ENCODE measurements at places on chromosomes 13 and 19.
A peak's percentile ranks its signal among the peaks of the same experiment; 100 is the strongest.

GRCh38 chr13:80336776-80337287, 4.1 kb downstream of the SPRY2 start:
- no peak for DNase-seq

DNA sequence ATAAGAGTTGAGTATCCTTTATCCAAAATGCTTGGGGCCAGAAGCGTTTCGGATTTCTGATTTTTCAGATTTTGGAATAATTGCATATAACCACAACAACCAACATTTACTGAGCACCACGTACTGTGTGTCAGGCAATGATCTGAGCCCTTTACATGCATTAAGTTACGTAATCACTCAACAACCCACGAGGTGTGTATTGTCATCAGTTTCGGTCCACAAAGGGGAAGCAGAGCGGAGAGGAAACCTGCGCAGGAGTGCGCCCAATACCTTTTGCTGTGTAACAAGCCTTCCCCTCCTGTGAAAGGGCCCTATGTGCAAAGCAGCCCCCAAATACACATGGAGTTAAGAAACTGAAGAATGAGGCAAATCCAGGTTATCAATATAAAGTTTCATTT, 20.7 kb upstream of the NLRP12 start:
- no peak for DNase-seq

GRCh38 chr13:106373989-106374572, 161.4 kb downstream of the EFNB2 start:
- no peak for DNase-seq

GRCh38 chr19:12656899-12657571, 9.5 kb downstream of the MAN2B1 start:
- DNase-seq, result no peak

DNA sequence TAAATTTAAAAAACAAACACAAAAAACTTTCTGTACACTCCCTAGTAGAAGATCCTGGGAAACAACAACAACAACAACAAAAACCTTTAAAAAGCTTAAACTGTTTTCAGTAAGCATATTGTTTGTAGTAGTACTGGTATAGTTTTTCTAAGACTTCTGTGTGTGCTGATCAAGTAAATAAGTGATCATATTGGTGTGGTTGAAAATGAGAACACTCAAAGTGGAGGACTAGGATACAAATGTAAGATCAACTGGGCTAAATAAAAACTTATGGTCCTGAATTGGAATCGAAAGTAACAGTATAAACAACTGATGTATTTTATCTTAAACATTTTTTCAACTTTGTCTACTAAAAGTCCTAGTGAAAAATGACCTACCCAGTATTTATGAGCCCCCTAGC, 135.5 kb downstream of the FOXO1 start:
- DNase-seq, result no peak

- peak; percentile 42 for DNase-seq
Observed at GRCh38 chr19:12639901-12640613, 26.5 kb downstream of the MAN2B1 start.

DNA sequence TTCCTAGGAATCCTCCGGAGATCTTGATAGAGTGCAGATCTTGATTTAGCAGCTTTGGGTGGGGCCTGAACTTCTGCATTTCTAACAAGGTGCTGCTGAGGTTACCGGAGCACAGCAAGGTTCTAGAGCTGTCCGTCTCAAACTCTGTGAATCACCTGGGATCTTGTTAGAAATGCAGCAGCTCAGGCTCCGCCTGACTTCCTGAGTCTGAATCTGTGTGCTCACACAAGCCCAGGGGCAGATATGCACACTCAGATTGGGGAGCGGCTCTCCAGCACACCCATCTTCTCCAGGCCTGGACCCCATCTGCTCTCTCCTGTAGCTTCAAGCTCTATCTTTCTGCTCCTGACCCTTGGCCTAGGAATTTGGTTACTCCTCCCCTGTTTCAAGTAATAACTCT, 3.5 kb upstream of the TEX26 start:
- DNase-seq, result no peak

- no peak for DNase-seq
Observed at GRCh38 chr13:74479124-74479523, 344.9 kb upstream of the KLF12 start.

DNA sequence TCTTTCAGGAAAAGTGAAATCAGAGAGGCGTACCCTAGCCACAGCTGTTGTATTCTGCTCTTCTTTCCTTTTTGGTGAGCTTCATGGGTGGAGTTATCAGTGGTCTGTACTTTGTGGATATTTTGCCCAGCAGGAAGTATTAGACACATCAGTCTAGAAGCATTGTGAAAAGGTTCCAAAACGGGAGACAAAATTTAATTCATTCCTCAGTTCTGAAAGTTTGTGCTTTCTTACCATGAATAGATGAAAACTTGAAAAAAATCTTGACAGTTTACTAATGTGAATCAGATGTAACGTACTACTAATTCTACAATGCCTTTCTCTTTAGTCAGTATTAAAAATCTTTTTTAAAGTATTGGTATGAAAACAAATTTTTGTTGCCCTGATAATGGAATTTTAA, 116.8 kb downstream of the DNAJC3 start:
- DNase-seq, result no peak

Measured in NCI-H2081 treated with DMSO at 0.1 percent for 48 hours (cell line).